ENCODE measurements at places on chromosomes 1 and 21.

DNA sequence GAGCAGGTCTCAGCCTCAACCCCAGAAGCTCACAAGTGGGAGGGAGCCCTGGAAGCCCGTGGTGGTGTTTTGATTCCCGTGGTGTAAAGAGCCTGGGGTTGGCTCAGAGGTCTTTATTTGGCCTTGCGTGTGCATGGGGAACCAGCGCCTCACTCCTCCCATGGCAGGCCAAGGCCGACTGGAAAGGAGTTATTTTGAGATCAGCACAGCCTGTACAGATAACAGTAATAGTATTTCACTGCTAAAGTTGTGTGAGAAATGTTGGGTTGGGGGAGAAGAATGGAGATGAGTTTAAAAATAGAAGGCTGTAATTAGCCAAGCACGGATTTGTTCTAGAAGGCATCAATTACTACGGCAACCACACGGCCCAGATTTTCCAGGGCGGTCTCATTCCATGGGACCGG, 186.5 kb downstream of the DYRK1A start:
- DNase-seq, result no peak

DNA sequence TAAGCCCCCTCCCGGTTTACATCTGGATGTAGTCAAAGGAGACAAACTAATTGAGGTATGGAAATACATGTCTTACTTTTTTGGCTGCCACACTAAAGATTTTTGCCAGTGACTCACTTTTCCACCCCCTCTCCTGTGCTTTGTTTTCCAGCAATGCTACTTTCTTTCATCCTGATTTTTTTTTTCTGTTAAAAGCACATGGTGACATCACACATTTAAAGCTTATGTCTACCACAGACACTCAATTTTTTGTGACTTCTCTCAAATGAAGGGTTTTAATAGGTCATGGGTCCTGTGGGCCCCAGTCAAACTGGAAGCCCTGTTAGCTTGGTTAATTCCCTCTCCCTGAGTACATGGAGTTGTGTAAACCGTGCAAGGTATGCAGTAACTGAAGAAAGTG, 2.2 kb downstream of the PPP1R8 start:
- no peak for DNase-seq

- no peak for DNase-seq
These were observed 23.8 kb upstream of the KCNA10 start for GRCh38 chr1:110542725-110543124.

- DNase-seq, result no peak
These were observed 207.2 kb downstream of the PBX1 start for GRCh38 chr1:164765992-164766720.

DNA sequence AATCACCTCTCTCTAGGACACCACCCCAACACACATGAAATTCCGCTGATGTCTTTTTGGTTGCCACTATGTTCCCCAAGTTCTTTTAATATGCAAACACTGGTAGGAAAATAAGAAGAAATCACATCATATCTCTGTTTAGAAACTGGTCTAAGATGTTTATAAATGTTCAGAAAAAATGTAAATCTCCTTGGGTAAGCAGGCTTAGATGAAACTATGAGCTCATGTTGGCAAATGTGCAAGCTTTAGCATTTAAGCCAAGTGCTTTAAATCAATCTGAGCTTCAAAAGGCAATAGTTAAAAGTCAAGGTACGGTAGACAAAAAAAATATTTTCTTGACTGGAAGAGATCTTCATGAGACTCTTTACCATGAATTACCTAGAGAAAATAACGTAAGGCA, 25.2 kb upstream of the SLAMF9 start:
- no peak for DNase-seq

All from T-helper 17 cell (primary cell).